ENCODE measurements at places on chromosomes 3 and 15. TPM values are rescaled to one million over a fixed set of nuclear protein-coding genes. Genes with fewer than 3 reads are reported as not detected.

DNA sequence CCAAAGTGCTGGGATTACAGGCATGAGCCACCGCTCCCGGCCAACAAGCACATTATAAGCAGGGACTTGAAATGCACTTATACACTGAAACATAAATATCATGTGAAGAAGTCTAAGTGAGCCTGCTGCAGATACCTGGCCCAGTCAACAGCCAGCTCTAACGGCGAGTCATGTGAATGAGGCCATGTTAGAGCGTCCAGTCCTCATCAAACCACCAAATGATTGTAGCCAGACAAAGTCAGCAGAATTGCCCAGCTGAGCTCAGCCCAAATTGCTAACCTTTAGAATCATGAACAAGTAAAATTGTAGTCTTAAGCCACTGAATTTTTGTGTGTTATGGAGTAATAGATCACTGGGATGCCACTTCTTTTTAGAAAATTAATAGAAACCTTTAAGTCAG is 37.8 kb upstream of the UACA start:
- peak overlapping the region; percentile 69 for H3K27ac ChIP-seq
- no peak for DNase-seq
- no peaks in the 10 kb centered on the region for H3K27me3 ChIP-seq
- H3K36me3 ChIP-seq: no peaks in the 10 kb centered on the region
- H3K4me3 ChIP-seq: no peak overlapping the region

MME gene
- total RNA-seq: 0.88 TPM

GRCh38 chr15:70412794-70413193 is 315.1 kb upstream of the TLE3 start:
- H3K36me3 ChIP-seq: no peaks in the 10 kb centered on the region
- no peak overlapping the region for H3K4me3 ChIP-seq
- no peaks in the 10 kb centered on the region for H3K4me1 ChIP-seq
- no peak overlapping the region for H3K27ac ChIP-seq

GRCh38 chr3:149487598-149488197 is 13.2 kb downstream of the TM4SF4 start:
- H3K27me3 ChIP-seq: no peaks in the 10 kb centered on the region
- no peak overlapping the region for H3K4me3 ChIP-seq
- no peaks in the 10 kb centered on the region for H3K36me3 ChIP-seq
- no peaks in the 10 kb centered on the region for H3K4me1 ChIP-seq
- no peak for DNase-seq

DNA sequence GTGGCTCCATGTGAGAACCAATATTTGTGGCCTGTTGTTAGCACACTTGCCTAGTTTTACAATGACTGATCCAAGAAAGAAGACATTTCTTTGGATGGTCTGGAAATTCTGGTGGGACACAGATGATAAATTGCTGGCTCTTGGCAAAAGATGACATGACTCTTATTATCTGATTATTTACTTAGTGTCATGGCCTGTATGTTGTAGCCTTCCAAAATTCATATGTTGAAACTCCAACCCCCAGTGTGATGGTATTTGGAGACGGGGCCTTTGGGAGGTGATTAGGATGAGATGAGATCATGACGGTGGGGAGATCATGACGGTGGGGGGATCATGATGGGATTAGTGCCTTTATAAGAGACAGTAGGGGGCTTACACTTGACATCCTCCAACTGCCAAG is 30.0 kb upstream of the AKAP13 start:
- H3K4me3 ChIP-seq: peak overlapping the region; percentile 30
- H3K27me3 ChIP-seq: no peaks in the 10 kb centered on the region
- no peak for DNase-seq
- H3K36me3 ChIP-seq: no peaks in the 10 kb centered on the region
- peak overlapping the region; percentile 80 for H3K27ac ChIP-seq
- H3K4me1 ChIP-seq: peaks cover 33% of the 10 kb centered on the region

DNA sequence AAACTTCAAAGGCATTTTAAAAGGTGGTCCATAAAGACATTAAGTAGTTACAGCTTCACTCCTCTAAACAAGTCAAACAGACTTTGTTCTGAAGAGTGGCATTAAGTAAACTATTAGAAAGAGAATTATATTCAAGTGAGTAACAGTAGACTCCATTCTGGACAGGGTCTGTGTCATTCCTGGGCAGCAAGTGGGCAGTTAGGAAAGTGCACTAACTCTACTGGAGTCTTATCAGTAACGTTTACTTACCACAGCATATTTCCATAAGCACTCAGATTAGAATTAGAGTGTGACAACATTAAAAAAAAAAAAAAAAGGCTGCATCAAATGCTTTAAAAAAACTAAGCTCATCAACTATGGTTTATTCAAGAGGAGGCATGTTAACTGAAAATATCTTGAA is 10.6 kb downstream of the UBR1 start:
- no peaks in the 10 kb centered on the region for H3K27me3 ChIP-seq
- H3K4me1 ChIP-seq: peaks cover 37% of the 10 kb centered on the region
- H3K27ac ChIP-seq: no peak overlapping the region
- H3K4me3 ChIP-seq: no peak overlapping the region
- no peak for DNase-seq

DNA sequence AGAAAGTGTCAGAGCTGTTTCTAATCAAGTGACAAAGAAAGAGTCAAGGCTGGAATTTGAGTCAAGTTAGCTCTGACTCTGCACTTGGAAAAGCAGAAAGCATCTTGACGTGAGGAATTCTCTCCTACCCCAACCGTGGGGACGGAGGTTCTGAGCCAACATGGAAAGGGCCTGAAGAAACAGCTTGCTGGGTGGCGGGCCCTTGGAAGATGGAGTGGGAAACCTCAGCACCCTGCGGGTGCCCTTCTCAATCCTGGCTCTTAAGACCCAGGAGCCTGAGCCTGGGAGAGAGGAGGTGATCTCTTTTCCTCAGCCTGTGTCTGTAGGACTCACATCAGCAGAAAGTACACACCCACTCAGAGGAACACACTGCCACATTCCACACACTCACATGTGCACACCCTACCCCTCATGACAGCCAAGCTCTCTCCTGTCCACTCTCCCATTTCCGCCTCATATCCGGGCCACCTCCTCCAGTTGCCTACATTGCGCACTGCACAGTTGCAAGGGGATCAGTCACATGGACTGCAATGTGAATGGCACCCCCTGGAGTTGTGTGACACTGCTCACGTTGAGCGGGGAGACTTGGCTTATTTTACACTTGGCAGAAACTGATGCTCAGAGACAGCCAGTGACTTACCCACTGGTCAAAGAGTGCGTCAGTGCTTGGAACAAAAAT is 101.5 kb upstream of the SLC6A6 start:
- no peak overlapping the region for H3K4me3 ChIP-seq
- DNase-seq: peak; percentile 36
- no peak overlapping the region for H3K27ac ChIP-seq

- DNase-seq: no peak
- no peak overlapping the region for H3K4me3 ChIP-seq
- no peaks in the 10 kb centered on the region for H3K36me3 ChIP-seq
- H3K4me1 ChIP-seq: no peaks in the 10 kb centered on the region
Measured at GRCh38 chr3:158470944-158471638, 99.9 kb upstream of the MLF1 start.

GRCh38 chr15:41944313-41944940 is 27.9 kb downstream of the EHD4 start:
- H3K4me3 ChIP-seq: no peak overlapping the region
- peak; percentile 56 for DNase-seq
- H3K27ac ChIP-seq: peak overlapping the region; percentile 79
- peaks cover 88% of the 10 kb centered on the region for H3K4me1 ChIP-seq
- H3K36me3 ChIP-seq: peaks cover 25% of the 10 kb centered on the region

PLA2G4E gene
- total RNA-seq: not detected

ZNF501 gene
- 3.9 TPM for total RNA-seq

DNA sequence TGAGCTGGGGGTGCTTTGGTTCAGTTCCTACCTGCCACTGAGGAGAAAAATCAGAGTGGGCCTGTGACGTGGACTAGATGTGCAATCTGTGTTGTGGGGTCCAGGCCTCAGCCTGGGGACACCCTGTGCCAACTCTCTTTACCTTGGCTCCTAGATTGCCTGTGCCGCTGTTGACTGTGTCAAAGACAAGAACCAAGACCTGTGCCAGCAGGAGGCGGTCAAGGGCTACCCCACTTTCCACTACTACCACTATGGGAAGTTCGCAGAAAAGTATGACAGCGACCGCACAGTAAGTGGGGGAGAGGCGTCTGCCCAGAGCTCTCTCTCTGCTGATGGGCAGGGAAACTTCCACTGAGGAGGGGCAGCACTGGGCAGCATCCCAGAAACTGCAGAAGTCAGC is 40.6 kb upstream of the SEC22A start:
- peaks cover 11% of the 10 kb centered on the region for H3K4me1 ChIP-seq
- no peaks in the 10 kb centered on the region for H3K27me3 ChIP-seq
- peaks cover 49% of the 10 kb centered on the region for H3K36me3 ChIP-seq
- no peak overlapping the region for H3K4me3 ChIP-seq

CMTM6 gene
- total RNA-seq: 17.1 TPM

GRCh38 chr3:173993299-173993698 is 595.8 kb downstream of the NLGN1 start:
- H3K36me3 ChIP-seq: no peaks in the 10 kb centered on the region
- no peak overlapping the region for H3K27ac ChIP-seq
- no peaks in the 10 kb centered on the region for H3K27me3 ChIP-seq
- no peak overlapping the region for H3K4me3 ChIP-seq

SLC51B gene
- total RNA-seq: not detected

DNA sequence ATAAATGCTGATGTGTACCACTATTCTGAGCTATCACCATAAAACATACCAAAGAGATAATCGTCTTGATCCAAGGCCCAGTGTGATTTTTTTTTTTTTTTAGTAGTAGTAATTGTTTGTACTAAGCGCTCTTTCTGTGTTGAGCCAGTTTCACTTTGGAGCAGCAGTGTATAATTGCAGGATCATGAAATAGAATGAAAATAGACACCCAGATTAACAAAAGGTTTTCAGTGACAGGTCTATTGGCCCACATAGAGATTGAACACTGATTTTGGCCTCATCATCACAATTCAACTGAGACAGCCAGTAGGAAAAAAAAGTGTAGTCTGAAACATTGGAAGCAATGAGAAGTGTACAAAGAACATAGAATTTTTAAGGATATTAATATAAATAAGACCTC is 749.8 kb downstream of the NAALADL2 start:
- DNase-seq: no peak
- no peaks in the 10 kb centered on the region for H3K27me3 ChIP-seq
- no peak overlapping the region for H3K27ac ChIP-seq
- no peak overlapping the region for H3K4me3 ChIP-seq
- no peaks in the 10 kb centered on the region for H3K36me3 ChIP-seq

C3orf22 gene
- not detected for total RNA-seq

DNA sequence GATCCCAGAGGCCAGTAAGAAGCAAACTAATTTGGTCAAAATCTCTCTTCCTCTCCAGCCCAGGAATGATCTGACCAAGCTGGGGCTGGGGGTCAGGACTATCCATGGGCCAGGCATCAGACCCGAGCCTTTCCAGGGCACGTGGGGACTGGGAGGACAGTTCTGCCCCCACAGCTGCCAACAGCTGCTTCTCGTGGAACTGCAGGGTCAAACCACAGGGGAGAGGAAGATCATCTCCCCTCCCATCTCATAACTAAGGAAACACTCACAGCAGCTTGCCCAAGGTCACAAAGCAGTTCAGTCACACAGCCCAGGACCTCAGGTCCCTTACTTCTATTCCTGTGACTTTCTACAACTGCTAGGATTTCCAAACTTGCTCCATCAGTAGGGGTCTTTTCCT is 47.1 kb downstream of the DAPK2 start:
- H3K36me3 ChIP-seq: no peaks in the 10 kb centered on the region
- peaks cover 38% of the 10 kb centered on the region for H3K4me1 ChIP-seq
- no peak for DNase-seq
- no peak overlapping the region for H3K4me3 ChIP-seq
- H3K27ac ChIP-seq: no peak overlapping the region

GRCh38 chr3:87949189-87949878 is 109.5 kb downstream of the CGGBP1 start:
- no peak for DNase-seq
- H3K27me3 ChIP-seq: no peaks in the 10 kb centered on the region
- no peak overlapping the region for H3K27ac ChIP-seq
- no peak overlapping the region for H3K4me3 ChIP-seq
- H3K36me3 ChIP-seq: no peaks in the 10 kb centered on the region
- no peaks in the 10 kb centered on the region for H3K4me1 ChIP-seq

RHOV gene
- not detected for total RNA-seq

SYNPR gene
- 1.0 TPM for total RNA-seq

- no peaks in the 10 kb centered on the region for H3K27me3 ChIP-seq
- no peak for DNase-seq
- peak overlapping the region; percentile 53 for H3K27ac ChIP-seq
Measured at GRCh38 chr15:62453981-62454380, 288.9 kb upstream of the C2CD4B start.

TCTA gene
- 25.3 TPM for total RNA-seq
